Fibroblast of upper back skin (primary cell): ENCODE measurements at places on chromosomes 5 and 9.

GRCh38 chr9:116951588-116952435 lies 264.7 kb downstream of the TRIM32 start:
- peak; percentile 99 for DNase-seq

DNA sequence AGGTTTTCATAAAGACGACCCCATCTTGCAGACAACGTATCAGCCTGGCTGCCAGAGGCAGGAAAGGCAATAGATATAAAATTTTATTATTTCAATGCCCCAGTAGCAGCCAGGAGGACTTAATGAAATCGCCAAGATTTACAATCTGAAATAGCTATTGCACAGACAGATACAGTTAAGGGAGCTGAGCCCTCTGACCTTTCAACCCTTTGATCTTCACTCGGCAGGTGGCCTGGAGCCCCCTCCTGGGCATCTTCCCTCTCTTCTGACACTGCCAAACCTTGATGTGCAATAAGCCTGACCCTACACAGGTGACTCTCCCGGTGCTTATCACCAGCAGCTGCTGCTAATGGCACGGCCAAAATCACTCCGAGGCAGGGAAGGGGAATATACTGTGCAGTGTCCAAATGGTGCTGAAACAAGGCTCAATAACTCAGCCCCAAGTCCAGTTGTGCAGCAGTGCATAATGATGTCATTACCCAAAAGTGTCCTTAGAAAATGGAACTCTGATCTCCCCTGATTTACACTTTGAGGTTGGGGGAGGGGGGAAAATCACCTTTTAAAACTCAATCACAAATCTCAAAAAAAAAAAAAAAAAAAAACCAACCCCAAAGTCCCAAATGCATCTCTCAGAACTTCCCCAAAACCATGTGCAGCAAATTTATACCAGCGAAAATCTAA lies 242.0 kb downstream of the CRB2 start:
- DNase-seq: no peak

DNA sequence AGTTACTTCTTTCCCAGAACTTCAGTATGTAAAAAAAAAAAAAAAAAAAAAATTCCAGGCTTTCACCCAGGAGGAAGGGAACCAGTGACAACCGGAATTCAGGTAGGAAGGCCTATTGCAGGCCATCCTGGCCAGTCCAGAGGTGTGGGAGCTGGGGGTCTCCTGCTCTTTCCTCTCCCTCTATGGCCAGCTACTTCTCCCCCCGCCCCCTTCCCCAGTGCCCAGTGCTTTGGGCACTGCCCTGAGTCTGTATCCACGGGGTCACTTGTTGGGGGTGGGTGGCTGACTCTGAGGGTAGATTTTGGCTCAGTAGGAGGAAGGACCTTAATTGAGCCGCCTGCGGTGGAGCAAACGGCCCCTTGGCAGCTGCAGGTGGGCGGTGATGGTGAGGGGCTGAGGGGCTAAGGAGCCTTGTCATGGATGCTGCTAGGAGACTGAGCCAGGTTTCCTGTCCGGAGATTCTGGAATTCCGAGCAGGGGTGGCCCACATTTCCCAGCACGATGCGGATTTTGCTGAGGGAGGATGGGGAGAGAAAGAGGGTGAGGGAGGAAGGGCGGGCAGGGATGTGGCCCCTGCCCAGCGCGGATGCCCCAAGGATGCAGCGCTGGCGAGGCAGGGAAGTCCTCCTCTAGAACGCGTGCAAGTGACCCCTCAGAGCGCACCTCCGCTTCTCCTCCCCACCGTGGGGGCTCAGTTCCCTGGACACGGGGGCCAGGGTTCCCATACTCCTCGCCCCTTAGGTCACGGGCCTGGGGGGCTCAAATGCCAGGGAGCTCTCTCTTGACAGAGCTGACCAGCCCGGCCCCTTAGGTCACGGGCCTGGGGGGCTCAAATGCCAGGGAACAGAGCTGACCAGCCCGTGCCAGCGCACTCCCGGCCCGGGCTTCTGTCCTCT lies 1.2 kb upstream of the PHF2 start:
- no peak for DNase-seq

- DNase-seq: no peak
Observed at GRCh38 chr9:86735772-86736458, 211.4 kb downstream of the GAS1 start.

DNA sequence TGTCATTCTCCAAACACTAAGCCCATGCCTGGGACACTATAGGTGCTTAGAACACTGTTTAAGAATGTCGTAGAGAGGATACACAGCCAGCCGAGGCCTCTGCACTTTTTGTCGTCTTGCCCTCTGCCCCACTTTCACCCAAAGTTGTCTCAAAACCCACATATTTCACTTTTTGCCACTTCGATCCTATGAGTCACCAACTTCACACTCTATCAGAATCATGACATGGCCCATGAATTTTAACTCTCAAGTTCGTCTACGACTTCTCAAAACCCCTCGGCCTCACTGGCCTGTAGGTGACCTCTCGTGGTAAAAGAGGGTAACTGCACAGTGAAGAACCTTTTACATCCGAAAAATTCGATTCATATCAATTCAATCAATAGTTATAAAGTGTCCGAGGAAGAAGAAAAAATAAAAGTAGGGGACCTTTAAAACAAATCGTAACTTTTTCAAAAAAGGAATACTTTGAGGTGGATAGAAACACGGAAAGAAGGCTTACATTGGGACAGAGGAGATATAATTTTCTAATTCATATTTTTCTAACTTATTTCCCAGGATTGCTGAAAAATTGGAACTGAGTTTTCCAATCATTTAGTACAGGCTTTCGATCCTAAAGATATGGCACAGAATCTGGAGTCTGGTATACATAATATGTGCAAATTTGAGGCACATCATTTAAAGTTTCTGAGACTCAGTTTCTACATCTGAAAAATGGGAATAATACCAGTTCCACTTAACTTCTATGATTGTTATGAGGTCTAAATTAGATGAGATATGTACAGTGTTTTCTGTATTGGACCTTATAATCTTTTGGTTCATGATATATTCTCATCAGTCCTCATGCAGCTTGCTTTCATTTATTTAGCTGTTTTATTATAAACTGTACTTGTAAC lies 122.6 kb downstream of the APBA1 start:
- peak; percentile 58 for DNase-seq

DNA sequence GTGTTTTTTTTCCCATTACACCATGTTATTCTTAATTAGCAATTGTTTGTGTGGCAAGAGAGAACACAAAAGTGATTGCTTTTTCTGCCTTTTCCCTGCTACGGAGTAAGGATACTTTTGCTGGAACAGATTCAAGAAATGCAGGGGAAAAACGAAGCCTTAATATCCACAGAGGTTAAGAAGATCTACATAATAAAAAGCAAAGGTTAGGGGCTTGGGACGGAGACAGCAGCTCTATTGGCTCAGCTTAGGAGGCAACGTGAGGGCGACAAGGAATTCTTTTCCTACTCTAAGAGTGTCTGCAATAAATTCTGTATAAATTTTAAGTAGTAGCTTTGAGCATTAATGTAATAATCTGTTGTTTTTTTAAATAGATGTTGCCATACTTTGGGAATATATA lies 693.3 kb downstream of the DTWD2 start:
- DNase-seq: no peak

GRCh38 chr5:90888511-90889324 lies 330.1 kb downstream of the ADGRV1 start:
- peak; percentile 60 for DNase-seq

GRCh38 chr9:120891245-120891883 lies 14.4 kb upstream of the PHF19 start:
- DNase-seq: no peak

GRCh38 chr9:75775966-75776691 lies 114.3 kb upstream of the PCSK5 start:
- DNase-seq: no peak

DNA sequence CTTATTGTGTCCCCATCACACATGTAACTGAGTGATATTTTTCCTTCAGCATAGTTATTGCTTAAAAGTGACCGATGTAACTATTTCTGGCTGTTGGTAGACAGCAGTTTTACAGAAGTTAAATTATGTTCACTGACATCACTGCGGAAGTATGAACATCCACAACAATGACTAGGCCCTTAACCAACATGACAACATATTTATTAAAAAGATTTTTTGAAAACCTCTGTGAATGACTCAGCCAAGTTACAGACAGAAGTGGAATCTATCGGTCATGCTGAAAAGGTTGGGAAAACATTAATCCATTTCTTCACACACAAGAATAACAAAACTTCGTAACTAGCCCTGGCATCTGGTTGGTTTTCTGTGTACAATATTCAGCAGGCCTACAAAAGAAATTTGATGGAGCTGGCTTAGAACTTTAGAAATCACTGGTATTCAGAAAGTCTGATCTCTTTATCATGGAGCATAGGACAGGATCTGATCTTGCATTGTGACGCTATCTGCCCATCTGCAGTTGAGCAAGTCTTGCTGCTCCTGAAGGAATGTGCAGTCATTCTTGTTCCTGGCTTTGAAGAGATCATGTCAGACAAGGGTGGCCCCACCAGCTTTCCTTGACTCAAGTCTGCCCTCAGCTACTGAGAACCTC lies 6.5 kb downstream of the GLIS3 start:
- peak; percentile 97 for DNase-seq

DNA sequence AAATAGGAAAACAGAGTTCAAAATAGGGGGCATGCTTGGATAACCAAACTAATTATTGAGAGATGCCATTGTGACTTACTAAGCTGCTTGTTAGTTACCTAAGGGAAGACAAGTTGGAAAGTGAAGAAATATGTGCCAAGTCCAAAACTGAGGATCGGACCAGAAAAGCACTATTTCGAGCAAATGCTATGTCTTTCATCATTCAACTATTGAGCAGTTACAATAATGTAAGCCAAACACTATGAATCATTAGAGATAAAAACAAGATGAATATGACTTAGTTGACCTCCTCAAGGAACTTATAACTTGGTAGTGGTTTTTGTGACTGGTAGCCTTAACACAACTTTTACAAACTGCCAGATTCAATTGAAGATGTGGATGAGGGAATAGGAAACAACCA lies 240.6 kb upstream of the MPDZ start:
- DNase-seq: peak; percentile 73

DNA sequence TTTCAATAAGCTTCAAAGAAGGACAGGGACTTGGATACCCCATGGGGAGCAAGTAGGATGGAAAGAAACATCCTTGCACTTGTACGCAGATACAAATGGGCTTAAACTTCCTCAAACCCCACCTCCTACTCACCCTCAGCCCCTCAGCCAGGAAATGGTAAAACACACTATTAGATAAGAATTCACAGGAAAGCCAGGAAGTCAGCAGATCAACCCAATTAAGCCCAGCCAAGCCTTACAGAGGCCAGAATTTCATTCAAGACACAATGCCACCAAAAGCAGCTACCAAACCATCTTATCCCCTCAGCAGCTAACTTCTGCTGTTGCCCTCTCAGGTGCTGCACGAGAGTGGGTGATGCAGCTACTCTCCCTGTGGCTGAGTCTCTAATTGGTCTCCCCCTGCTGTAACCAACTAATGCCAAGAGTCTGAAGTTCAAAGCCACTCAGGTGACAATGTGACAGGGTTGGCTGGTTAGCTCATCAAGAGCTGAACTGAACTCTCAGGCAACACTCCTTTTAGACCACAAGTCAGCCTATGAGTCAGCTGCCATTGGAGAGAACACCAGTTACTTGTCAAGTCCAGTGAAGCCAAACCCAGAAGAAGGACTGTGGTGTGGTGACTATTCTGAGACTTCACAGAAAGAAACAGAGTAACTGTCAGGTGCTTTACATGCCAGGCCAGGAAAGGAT lies 201.9 kb downstream of the ZNF608 start:
- no peak for DNase-seq

DNA sequence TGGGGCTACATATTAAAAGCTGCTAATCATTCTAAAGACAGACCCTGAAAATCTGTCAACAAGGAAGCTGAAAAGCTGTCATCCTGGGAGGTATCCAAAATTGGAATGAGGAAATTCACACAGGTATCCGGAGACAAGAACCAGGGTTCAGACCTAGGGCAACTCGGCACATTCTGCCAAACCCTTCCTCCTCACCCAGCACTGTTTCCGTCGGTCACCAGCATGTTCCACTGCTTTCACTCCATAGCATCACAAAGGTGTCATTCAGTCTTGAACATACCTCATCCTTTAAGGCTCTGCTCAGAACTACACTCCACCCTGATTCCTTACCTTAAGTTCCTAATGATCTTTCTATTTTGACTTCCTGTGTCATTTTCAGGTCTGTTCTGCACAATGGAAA lies 153.1 kb upstream of the RASA1 start:
- no peak for DNase-seq

- DNase-seq: peak; percentile 91
Observed at GRCh38 chr9:86405926-86406325, 51.7 kb upstream of the TUT7 start.

- no peak for DNase-seq
Observed at GRCh38 chr5:122465994-122466393, 154.0 kb downstream of the SNCAIP start.

DNA sequence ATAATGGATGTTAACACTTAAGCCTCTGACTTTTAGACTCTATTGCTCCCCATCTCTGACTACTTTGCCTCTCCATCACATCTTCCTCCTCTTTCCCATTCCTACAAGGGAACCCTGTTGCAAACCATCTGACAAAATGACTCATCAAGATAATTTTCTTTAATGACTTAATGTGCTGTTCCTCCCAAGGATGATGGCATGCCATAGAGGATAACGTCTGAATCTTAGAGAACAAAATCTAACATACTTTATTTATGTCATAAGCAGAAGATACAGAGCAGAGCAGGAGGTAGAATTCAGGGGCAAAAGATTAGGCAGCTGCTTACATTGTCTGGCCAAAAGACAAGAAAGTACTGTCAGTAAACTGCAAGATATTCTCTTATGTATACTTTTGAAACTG lies 76.8 kb downstream of the FGF10 start:
- DNase-seq: no peak

DNA sequence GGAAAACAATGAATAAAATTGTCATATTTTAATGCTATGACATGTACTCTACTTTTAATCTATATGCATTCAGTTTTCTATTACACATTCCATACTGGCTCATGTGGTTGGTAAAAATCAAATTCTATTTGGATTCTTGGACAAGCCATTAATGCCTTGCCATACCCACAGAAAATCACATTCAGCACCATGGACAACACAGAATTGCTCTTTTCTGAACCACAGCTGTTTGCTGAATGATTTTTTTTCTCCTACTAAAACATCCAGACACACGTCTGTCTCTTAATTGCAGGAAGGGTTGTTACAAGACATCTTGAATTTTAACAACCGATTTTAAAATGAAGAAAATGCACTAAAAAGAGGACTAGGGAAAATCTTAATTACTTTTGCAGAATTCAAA lies 675.6 kb downstream of the BRINP1 start:
- no peak for DNase-seq

GRCh38 chr9:4299005-4299795 lies 668 bp downstream of the GLIS3 start:
- no peak for DNase-seq

GRCh38 chr5:39543335-39543734 lies 118.6 kb upstream of the DAB2 start:
- peak; percentile 43 for DNase-seq

DNA sequence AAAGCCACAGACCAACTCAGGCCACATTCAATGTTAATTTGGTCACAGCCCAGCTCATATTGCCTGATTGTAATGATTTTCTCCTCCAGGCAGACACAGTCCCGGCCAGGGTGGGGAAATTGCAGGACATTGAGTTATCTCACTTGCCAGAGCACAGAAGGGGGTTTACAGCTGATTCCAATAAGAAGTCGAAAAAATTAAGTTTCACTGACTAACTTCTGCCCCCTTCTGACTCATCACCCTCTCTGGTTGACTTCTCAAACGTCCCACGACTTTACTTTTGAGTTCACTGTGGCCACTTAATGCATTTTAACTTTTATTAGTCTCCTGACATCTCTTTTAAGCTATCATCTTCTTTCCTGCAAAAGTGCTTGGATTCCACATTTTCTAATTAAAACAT lies 321.4 kb upstream of the WWC1 start:
- peak; percentile 85 for DNase-seq
